Hypothalamus (tissue), 51 donors: ENCODE measurements at places on chromosomes 2 and 18.

DNA sequence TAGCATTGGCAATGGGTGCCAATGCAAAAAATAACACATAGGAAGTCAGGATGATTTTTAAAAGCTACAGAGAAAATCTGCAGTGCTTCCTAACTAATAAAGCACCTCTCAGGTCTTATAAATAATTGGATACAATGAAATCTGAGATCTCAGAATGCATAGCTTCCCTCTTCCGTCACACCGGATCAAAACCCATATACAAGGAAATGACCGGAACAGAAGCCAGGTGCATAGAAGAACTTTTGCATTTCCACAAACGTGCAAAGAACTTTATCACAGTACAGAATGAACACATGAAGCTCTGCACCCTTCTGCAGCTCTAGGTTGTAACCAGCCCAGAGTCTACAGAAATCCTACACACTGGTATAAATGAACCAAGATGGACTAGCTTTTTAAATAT, 145.4 kb downstream of the TCF4 start:
- no peak for DNase-seq

GRCh38 chr2:239146741-239147181, 254.1 kb downstream of the HDAC4 start:
- no peak for DNase-seq

GRCh38 chr18:42177390-42177789, 222.4 kb downstream of the PIK3C3 start:
- no peak for DNase-seq

- no peak for DNase-seq
Observed at GRCh38 chr2:146392631-146393030, 1452.2 kb upstream of the ACVR2A start.

DNA sequence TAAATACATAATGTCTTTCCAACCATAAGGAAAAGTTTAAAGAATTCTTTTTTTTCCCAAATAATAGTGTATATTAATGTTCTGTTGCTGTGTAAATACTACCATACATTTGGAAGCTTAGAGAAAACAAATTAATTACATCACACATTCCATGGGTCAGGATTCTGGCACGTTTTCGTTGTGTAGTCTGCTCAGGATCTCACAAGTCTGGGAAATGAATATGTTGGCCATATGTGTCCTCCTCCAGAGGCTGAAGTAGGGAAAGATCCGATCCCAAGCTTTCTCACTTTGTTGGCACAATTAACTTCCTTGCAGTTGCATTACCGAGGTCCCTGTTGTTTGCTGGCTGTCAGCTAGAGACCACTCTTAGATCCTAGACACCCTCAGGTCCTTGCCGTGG, 83.9 kb downstream of the RPRM start:
- no peak for DNase-seq

DNA sequence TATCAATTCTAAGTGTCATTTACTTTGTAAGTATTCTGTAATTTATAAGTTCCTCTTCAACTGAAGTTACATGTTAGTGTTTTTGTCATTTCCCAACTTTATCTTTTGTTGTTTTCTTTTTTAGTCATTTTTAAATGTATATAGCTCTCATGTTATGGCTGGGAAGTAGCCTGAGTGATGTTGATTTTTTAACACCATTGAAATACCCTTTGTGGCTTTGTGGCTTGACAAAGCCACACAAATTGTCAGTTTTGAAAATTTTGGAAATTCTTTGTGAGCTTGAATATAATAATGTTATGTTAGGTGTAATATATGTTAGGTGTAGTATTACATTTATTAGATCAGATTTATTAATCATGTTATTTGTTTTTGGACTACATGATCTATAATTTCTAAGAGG, 16.7 kb downstream of the DNAJC10 start:
- DNase-seq = no peak

GRCh38 chr2:227326783-227327182, 1.7 kb downstream of the MFF start:
- no peak for DNase-seq
